Thoracic aorta endothelial cell (primary cell): ENCODE measurements at places on chromosomes 5 and 9. TPM values are rescaled to one million over a fixed set of nuclear protein-coding genes. Genes with fewer than 3 reads are reported as not detected.

Gene RGS7BP
- total RNA-seq, result 7.3 and 16.2 TPM in 2 replicates

Gene GRHPR
- total RNA-seq, result 130 and 136 TPM in 2 replicates

Gene SLC36A3
- total RNA-seq, result not detected in 2 replicates

Gene RXRA
- 17.2 and 24.6 TPM in 2 replicates for total RNA-seq

Gene LECT2
- total RNA-seq, result not detected in 2 replicates

Gene SEMA6A
- 1.1 and 1.6 TPM in 2 replicates for total RNA-seq

Gene PDLIM4
- total RNA-seq, result 33.4 and 87.9 TPM in 2 replicates

Gene HMMR
- 53.1 and 75.2 TPM in 2 replicates for total RNA-seq

Gene RLN2
- 0.22 TPM in 1 of 2 replicates, not detected in the other for total RNA-seq

Gene TOR4A
- total RNA-seq, result 48.3 and 50.1 TPM in 2 replicates

Gene MAMDC2
- total RNA-seq, result 8.1 and 20.5 TPM in 2 replicates

Gene SPINK6
- not detected in 2 replicates for total RNA-seq

Gene IL9
- total RNA-seq, result not detected in 2 replicates

Gene TXNDC8
- total RNA-seq, result not detected in 2 replicates

Gene PHAX
- 79.1 and 82.5 TPM in 2 replicates for total RNA-seq

Gene PLAC8L1
- total RNA-seq, result not detected in 2 replicates

Gene SYNPO
- 25.9 and 32.5 TPM in 2 replicates for total RNA-seq

Gene SPATA31D4
- not detected in 2 replicates for total RNA-seq

Gene PCDHGC3
- 13.3 and 19.6 TPM in 2 replicates for total RNA-seq

Gene EQTN
- not detected in 2 replicates for total RNA-seq

Gene RRAGA
- 52.9 and 53.2 TPM in 2 replicates for total RNA-seq

Gene SLC26A2
- total RNA-seq, result 28.2 and 32.0 TPM in 2 replicates

Gene SERF1A
- total RNA-seq, result 10.2 and 15.4 TPM in 2 replicates

Gene SLC23A1
- not detected in 2 replicates for total RNA-seq

Gene LCN10
- not detected in 2 replicates for total RNA-seq

Gene TNFSF15
- 0.50 and 0.53 TPM in 2 replicates for total RNA-seq

Gene MYOZ3
- under 0.01 and 0.22 TPM in 2 replicates for total RNA-seq

Gene PCDHGB5
- 9.1 and 13.4 TPM in 2 replicates for total RNA-seq

Gene PAPPA
- under 0.01 and 0.13 TPM in 2 replicates for total RNA-seq

Gene HINT1
- total RNA-seq, result 179 and 222 TPM in 2 replicates

Gene LCN15
- total RNA-seq, result not detected in 2 replicates

Gene CARTPT
- total RNA-seq, result not detected in 2 replicates

Gene C5orf34
- total RNA-seq, result 8.2 and 10.6 TPM in 2 replicates

Gene FOXI1
- total RNA-seq, result not detected in 2 replicates

Gene C8G
- not detected in 2 replicates for total RNA-seq

Gene SERINC5
- total RNA-seq, result 11.0 and 11.1 TPM in 2 replicates

Gene SAXO1
- total RNA-seq, result under 0.01 TPM in 1 of 2 replicates, not detected in the other

Gene SPACA9
- 2.0 TPM in 2 replicates for total RNA-seq

Gene CCDC180
- total RNA-seq, result 0.79 and 1.5 TPM in 2 replicates

Gene MAN1B1
- 45.7 and 53.3 TPM in 2 replicates for total RNA-seq

Gene SPATA31C1
- not detected in 2 replicates for total RNA-seq

Gene KCTD16
- total RNA-seq, result 0.07 and 0.27 TPM in 2 replicates

Gene MARCHF6
- 72.6 and 90.2 TPM in 2 replicates for total RNA-seq

Gene MRPS2
- total RNA-seq, result 30.5 and 39.3 TPM in 2 replicates

Gene LHX3
- not detected in 2 replicates for total RNA-seq

Gene PCDHA1
- total RNA-seq, result not detected in 2 replicates

Gene RNF224
- 0.07 TPM in 1 of 2 replicates, not detected in the other for total RNA-seq

Gene DMGDH
- total RNA-seq, result 0.07 TPM in 1 of 2 replicates, not detected in the other

Gene PCDHA13
- not detected in 2 replicates for total RNA-seq

Gene AQP3
- total RNA-seq, result 0.36 TPM in 1 of 2 replicates, not detected in the other

Gene KLHL3
- total RNA-seq, result 18.3 and 29.7 TPM in 2 replicates

Gene PCDHB6
- total RNA-seq, result 0.07 TPM in 1 of 2 replicates, not detected in the other

Gene CYLC2
- total RNA-seq, result not detected in 2 replicates

Gene COL15A1
- not detected in 2 replicates for total RNA-seq

Gene HAVCR1
- total RNA-seq, result not detected in 2 replicates

Gene TEX48
- not detected in 2 replicates for total RNA-seq
